IgD-negative memory B cell (primary cell): ENCODE measurements at places on chromosomes 13 and 19. TPM values are rescaled to one million over a fixed set of nuclear protein-coding genes. Genes with fewer than 3 reads are reported as not detected.

The GFY gene
- polyA plus RNA-seq: not detected

The BTBD2 gene
- polyA plus RNA-seq: 8.2 TPM

The SLC7A1 gene
- polyA plus RNA-seq: 5.7 TPM

The PSG11 gene
- not detected for polyA plus RNA-seq

The SSC5D gene
- not detected for polyA plus RNA-seq

The RASAL3 gene
- polyA plus RNA-seq: 27.0 TPM

The LENG8 gene
- 11.4 TPM for polyA plus RNA-seq

The KLHL26 gene
- 3.2 TPM for polyA plus RNA-seq

The C19orf38 gene
- 6.5 TPM for polyA plus RNA-seq

The IL4I1 gene
- polyA plus RNA-seq: 0.39 TPM

The TPTE2 gene
- not detected for polyA plus RNA-seq

The NKPD1 gene
- polyA plus RNA-seq: not detected

The ONECUT3 gene
- polyA plus RNA-seq: not detected

The USE1 gene
- polyA plus RNA-seq: 52.5 TPM

The FPR2 gene
- polyA plus RNA-seq: not detected

The SHANK1 gene
- not detected for polyA plus RNA-seq

The MCF2L gene
- 1.7 TPM for polyA plus RNA-seq

The TMC4 gene
- polyA plus RNA-seq: not detected

The MAP1S gene
- 50.3 TPM for polyA plus RNA-seq

The CCDC159 gene
- polyA plus RNA-seq: 24.1 TPM

The DCT gene
- not detected for polyA plus RNA-seq

The STOML3 gene
- polyA plus RNA-seq: not detected

The LYPD5 gene
- polyA plus RNA-seq: not detected

The CPB2 gene
- 0.14 TPM for polyA plus RNA-seq
